8988T (cell line): ENCODE measurements at places on chromosomes 2 and 18.

DNA sequence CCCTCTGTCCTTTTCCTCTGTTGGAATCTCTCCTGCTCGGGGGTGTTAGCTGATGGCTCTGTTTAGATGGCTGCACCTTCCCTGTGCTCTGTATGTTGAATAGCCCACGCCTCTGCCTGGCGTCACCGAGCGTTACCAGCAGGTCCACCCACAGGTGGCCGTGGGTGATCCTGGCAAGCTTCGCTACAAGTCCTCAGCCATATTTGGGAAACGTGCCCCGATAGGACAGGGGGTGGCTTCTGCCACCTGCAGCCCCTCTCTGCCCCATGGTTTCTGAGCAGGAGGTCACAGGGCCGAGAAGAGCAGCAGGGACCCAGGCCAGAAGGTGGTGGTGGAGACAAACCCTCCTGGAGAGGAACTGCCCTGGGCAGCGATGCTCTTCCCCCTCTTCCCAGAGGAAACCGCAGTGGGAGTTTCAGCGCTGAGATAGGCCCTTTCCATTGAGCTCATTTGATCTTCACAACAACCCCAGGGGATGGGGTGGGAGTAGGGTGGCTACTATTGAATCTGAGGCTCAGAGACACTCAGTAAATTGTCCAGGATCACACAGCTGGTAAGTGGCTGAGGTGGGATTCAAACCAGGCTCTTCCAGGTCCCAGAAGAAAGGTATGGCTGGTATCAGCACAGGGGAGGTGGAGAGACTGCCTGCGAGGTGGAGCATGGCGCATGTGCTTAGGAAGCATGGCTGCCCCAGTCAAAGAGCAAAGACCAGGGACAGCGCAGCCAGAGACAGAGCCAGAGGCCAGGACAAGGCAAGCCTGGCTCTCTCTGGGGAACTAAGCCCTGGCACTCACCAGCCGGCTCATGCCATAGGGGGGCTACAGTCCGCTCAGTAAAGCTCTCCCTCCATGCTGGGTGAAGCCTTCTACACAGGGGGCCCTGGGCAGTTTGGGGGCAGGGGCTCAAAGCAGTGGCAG is 15.0 kb downstream of the NGEF start:
- DNase-seq: no peak

GRCh38 chr2:176804392-176804791 is 408.2 kb upstream of the HNRNPA3 start:
- DNase-seq: no peak

DNA sequence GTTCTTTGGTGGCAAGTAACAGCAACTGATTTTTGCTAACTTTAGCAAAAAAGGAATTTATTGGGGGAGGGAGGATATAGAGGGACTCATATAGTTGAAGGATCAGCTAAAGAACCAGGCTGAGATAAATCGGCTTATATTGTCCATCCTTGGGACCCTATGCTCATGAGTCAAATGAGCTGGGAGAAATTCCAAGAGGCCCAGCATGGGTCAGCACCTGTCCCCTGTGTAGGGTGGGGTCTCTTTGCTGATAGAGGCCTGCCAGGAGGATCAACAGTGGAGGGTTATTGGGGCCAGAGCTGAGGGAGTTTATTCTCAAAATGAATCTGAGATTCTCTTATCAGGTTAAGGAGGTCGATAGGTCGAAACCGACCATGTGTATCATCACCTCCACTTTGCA is 97.2 kb downstream of the VAPA start:
- DNase-seq: no peak

GRCh38 chr2:175575346-175576258 is 394.1 kb upstream of the ATP5MC3 start:
- DNase-seq: no peak

DNA sequence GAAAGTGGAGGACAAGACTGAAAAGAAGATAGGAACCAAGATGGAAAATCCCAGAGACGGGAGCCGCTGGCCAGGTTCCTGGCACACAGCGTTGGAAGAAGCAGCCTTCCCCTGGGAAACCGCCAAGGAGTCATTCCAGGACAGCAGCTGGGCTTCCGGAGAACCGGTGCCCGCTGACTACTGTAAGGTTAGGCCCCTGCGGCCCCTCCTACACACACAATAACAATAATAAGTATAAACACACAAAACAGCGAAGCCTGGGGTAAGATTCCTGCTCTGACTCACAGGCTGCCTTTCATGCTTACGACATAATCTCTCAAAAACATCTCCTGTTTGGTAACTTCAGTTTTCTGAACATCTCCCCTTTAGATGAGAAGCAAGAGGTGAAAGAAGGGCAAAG is 28.1 kb upstream of the MYCN start:
- DNase-seq: no peak

GRCh38 chr2:69798909-69799526 is 30.4 kb upstream of the GMCL1 start:
- DNase-seq: no peak

GRCh38 chr2:189798312-189799029 is 14.2 kb downstream of the PMS1 start:
- DNase-seq: no peak

DNA sequence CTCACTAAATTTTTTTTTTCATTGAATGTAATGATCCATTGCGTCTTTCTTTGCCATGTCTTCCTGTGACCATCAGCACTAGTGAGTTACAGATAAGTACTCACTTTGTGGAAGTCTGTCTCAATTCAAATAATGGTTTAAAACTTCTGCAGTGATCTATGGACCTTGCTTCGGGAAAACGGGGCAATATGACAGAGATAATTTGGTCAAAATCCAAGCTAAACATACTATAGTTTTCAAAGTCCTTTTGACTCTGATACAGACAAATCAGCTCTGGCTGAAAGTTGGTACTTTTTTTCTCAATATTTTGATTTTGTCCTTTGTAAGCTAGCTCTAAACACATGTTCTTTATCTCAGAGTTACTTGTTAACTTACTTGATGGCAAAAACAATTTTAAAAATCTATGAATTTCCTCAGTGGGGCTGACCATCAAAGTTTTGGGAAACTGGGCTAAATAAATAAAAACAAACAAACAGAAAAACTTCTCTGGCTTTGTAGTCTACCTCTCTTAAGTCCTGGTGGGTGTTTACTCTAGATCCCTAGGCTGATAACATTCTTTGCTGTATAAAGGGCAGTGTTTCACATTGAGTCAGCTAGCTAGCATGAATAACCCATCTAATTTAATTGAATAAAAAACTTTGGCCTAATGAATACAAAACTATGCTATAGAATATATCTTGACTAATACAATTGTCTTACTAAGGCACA is 327.6 kb downstream of the RDH14 start:
- DNase-seq: no peak

DNA sequence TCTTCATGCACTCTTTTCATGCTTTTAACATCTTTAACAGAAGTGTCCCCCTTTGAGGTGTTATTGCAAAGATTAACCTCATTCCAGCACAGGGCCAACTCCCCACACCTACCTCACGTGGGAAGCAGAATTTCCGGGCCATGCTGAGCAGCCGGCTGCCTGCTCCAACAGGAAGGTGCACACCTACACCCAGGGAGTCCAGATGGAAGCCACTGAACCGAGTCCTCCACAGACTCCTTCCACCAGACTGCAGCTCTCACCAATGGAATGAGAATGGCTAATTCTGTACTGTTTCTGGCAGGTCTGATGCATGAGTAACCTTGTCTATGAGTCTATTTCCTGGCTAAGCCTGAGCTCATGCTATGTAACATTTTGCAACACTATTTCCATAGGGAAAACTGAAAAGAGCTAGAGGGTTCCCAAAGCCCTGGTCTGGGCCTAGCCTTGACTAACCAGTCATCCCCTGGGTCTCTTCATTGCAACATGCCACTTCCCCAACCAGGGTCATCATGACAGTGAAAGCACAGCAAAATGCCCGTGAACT is 11.0 kb downstream of the ERFE start:
- DNase-seq: peak; percentile 83

- DNase-seq: no peak
These were observed 182.8 kb downstream of the NRP2 start for GRCh38 chr2:205865056-205865455.

DNA sequence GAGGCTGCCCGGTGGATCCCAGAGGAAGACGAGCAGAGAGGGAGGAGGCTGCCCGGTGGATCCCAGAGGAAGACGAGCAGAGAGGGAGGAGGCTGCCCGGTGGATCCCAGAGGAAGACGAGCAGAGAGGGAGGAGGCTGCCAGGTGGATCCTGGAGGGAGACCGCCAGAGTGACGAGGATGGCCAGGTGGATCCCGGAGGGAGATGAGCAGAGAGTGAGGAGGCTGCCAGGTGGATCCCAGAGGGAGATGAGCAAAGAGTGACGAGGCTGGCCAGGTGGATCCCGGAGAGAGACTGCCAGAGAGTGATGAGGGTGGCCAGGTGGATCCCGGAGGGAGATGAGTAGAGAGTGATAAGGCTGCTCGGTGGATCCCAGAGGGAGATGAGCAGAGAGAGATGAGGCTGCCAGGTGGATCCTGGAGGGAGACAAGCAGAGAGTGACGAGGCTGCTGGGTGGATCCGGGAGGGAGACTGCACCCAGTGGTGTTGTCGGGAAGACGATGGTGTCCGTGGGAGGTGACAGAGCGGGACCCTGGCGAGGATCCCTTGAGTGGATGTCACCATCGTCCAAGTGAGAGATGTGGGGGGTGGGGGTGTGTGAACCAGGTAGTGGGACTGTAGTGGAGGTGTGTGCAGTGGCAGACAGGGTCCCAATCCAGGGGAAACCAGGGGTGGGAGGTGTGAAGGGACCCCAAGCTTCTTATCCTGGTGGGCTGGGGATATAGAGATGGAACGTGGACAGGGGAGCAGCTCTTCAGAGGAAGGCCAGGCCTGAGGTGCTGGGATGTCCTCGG is 22.3 kb downstream of the DCDC2C start:
- no peak for DNase-seq

DNA sequence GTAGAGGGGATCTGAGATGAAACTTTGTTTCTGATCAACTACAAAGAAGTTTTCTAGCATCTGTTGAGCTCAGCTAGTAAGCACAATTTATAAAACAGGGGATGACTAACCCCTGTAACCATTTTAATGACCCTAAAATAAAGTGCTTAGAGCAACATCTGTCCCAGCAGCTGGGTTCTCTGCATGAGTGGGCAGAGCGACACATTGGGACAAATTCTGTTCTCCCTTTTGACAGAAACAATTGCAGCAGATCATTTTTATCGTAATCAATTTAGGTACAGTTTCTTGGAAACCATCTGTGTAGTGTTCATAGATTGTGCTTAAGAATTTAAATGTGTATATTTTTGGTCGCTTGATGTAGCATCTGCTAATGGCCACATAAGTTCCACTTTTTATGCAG is 678.0 kb downstream of the RNF144A start:
- DNase-seq: no peak

- DNase-seq: no peak
These were observed 422.6 kb upstream of the ID2 start for GRCh38 chr2:8259106-8259840.

- no peak for DNase-seq
These were observed 7.1 kb downstream of the TPGS2 start for GRCh38 chr18:36821681-36822080.

DNA sequence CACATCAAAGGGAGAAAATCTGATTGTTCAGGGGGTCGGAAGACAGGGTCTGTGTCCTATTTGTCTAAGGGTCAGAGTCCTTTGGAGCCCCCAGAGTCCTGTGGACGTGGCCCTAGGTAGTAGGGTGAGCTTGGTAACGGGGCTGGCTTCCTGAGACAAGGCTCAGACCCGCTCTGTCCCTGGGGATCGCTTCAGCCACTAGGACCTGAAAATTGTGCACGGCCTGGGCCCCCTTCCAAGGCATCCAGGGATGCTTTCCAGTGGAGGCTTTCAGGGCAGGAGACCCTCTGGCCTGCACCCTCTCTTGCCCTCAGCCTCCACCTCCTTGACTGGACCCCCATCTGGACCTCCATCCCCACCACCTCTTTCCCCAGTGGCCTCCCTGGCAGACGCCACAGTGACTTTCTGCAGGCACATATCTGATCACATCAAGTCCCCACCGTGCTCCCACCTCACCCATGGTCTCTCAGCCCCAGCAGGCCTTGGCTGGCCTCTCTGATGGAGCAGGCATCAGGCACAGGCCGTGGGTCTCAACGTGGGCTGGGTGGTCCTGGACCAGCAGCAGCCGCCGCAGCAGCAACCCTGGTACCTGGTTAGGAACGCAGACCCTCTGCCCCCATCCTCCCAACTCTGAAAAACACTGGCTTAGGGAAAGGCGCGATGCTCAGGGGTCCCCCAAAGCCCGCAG is 3.8 kb downstream of the PROC start:
- DNase-seq: no peak

DNA sequence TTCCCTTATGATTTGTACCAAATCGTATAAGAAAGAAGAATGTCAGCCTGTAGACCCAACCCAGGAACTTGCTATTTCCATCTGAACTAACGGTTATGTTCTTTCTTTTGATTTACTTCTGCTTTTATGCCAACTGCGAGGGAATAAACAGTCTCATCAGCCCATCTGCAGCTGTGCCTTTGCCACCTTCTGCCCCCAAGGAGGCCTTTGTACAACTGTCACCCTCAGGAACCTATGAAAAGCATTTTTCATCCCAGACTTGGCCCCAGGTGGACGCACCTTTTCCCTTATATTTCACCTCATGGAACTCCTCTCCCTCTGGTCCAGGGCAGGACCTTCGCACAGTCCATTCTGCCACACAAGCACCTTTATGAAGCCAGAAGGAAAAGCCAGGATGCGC is 109.8 kb downstream of the AOX1 start:
- no peak for DNase-seq

DNA sequence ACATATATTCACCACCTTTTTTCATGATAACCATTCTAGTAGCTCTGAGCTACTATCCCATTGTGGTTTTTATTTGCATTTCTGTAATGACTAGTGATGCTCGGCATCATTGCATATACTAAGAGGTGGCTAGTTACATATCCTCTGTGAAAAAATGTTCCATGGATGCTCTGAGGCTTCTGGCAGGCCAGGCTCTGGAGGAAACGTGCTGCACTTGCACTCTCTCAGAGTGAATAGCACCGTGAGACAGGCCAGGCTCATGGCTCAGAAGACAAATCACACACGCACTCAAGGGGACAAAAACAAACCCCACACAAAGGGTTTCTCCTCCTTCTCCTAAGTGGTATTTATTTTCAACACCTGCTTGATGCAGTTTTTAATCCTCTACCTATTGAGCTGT is 1085.3 kb upstream of the CNTNAP5 start:
- no peak for DNase-seq
